ENCODE measurements at places on chromosomes 6 and 20.

- DNase-seq: no peak
These were observed at the start of gene FNDC1 for GRCh38 chr6:159169193-159169555. Gene FNDC1 (plus strand): TSS chr6:159169400. CDS start chr6:159169597, 197 bp downstream.

DNA sequence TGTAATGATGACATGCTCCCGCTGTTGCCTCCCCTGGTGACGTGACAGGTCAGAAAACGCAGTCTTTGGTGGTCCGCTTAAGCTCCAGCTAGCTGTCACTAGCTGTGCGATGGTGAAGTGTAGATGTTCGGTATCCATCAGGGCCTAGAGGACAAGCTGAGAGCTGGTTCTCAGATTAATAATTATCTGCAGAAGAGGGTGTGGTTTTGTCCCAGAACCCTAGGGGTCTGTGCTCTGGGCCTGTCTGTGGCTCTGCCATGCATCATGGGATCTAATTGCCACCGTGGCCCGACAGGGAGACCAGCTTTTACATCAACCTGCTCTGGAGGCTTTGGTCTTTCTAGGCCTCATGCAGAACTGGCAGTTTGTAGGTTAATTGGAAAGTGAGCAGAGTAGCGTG, 34.1 kb downstream of the ERMARD start:
- no peak for DNase-seq

DNA sequence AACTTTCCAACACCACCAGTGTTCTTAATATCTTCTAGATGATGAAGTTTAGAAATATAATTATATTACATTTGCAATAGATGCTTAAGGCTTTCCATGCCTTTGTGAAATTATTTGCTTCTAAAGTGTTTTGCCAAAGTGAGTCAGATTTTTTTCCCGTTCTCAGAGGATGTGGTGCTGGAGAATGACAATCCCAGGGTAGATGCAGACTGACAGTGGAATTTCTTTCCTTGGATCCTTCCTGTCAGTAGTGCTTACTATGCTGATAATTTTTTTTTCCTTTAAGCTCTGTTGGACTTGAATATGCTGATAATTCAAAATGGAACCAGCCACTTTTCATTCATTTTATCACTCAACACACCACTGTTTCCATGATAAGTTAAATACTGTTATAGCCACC, 59.9 kb upstream of the SOX4 start:
- no peak for DNase-seq

DNA sequence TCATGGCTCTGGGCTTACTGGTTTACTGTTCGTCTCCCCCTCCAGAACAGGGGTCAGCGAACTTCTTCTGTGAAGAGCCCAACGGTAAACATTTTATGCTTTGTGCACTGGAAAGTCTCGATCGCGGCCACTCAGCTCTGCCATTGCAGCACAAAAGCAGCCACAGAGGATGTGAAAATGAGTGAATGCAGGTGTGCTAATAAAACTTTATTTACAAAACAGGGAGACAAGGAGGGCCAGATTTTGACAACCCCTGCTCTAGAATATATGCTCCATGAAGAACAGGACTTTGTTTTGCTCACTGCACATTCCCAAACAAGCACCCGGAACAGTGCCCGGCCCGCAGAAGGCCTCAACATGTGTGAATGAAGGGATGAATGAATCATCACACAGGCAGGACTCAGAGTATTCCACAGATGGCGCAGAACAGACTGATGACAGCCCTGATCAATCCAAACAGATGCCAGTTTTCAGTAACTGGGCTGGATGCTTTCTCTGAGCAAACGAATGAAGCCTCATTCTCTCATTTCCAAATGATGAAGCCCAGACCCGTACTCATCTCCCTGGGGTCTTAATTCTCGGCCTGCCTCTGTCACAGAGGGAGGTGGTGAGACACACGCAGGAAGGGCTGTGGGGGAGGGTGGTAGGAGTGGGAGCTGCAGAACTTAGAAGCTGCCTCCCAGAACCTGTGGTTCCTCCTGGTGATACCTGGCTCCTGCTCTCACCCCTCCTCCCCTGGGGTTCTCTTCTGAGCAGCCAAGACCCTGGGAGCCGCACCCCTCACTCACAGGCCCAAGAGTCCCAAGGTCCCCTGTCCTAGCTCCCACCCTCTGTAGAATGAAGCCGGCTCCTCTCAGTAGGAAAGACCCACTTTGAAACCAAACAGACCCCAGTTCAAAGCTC, 196.4 kb downstream of the PREX1 start:
- DNase-seq: no peak

DNA sequence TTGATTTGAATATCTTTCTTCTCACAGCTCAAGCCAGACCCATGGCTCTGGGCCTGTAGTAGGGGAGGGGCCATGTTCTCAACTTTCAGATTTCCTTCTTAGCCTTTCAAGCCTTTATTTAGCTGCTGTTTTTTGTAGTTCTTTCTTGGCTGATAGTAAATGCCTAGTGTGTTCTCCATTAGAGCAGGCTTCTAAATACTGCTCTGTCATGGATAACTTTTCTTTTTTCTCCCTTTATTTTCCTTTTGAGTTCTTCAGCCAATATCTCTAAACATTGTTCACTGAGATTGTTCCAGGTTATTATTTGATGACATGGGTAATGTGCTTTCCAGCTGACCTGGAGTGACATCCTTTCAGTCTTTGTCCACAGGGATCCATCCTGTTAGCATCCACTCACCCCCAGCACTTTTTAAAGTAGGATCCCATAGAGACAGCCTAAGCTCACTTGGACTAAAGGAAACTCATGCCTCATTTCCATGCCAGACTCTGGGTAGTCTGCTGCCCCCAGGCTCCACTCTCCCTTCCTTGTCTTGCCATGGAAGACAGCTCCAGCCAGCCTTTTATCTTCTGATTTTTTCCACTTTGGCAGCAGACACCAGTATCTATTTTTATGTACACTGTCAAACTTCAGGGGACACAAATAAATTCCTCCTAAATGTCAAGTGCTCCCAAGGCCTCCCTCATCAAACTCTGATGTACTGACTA, 645.6 kb downstream of the RNF144B start:
- DNase-seq: no peak

- DNase-seq: peak; percentile 37
These were observed at the start of gene DLL1 for GRCh38 chr6:170290296-170291128. Gene DLL1 (minus strand): TSS chr6:170291078. CDS start chr6:170290139, 939 bp downstream.

GRCh38 chr20:54103067-54103761, 32.8 kb upstream of the BCAS1 start:
- peak; percentile 15 for DNase-seq

GRCh38 chr20:50245498-50246366, 55.1 kb downstream of the CEBPB start:
- DNase-seq: no peak

GRCh38 chr20:45124365-45124764, at the start of gene WFDC12:
Gene WFDC12 (minus strand): TSS chr20:45124465. CDS start chr20:45124447, 18 bp downstream.
- no peak for DNase-seq

- no peak for DNase-seq
These were observed 38.7 kb downstream of the CDKAL1 start for GRCh38 chr6:20572940-20573339.

DNA sequence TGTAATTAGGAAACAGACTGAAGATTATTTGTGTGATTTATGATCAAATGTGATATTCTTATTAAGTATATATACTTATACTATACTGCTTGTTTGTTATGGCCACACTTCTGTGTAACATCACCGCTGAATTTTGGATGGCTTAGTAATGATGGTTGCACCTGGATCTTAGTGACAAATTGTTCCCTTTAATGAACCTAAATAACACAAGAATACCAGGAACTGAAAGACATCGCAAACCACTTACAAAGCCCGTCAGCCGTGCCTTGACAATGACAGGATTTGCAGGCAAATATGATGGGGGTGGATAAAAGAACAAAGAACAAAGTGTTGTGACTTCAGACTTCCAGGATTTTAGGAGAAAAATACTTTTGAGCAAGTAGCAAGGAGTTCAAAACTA, 67.1 kb downstream of the LAMP5 start:
- no peak for DNase-seq

GRCh38 chr6:108337721-108338120, 42.9 kb downstream of the AFG1L start:
- no peak for DNase-seq

GRCh38 chr6:35787266-35788218, 6.7 kb downstream of the CLPSL1 start:
- DNase-seq: no peak

DNA sequence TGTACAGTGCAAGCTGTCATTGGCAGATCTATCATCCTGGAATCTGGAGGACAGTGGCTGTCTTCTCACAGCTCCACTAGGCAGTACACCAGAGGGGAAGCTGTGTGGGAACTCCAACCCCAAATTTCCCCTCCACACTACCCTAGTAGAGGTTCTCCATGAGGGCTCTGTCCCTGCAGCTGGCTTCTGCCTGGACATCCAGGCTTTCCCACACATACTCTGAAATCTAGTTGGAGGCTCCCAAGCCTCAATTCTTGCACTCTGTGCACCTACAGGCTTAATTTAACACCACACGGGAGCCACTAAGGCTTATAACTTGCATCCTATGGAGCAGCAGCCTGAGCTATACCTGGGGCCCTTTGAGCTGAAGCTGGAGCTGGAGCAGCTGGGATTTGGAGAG, 43.0 kb upstream of the TRIM39 start:
- no peak for DNase-seq

DNA sequence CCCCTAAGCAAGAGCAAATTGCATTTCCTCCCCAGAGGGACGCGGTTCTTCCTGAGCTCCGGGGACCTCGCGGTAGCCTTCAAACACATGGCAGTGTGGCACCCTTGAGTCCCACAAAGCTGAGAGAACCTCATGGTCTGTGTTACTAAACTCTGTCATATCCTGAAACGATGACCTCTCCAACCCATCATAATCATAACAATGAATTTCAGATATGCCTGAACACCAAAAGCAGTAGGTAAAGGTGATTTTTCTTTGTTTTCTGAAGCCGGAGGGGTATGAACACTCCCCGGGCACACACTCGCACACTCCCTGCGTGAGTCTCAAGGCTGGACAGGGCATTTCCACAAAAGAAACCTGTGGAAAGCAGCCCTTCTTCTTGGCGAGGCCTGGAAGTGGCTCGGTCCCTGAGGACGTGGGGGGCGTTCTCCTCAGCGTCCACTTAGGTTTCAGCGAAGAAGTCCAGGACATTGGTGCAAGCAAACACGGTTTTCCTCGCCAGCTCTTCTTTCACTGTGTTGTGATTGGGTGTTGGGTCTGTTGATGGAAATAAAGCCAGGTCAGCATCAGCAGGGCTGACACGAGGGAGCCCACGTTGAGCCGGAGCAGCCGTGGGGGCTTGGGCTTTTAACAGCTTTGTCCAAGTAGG, 183.4 kb downstream of the ERMARD start:
- DNase-seq: no peak

GRCh38 chr6:156916130-156916801, 139.1 kb downstream of the ARID1B start:
- no peak for DNase-seq

- DNase-seq: no peak
These were observed 59.5 kb downstream of the UTRN start for GRCh38 chr6:144344646-144345045.

DNA sequence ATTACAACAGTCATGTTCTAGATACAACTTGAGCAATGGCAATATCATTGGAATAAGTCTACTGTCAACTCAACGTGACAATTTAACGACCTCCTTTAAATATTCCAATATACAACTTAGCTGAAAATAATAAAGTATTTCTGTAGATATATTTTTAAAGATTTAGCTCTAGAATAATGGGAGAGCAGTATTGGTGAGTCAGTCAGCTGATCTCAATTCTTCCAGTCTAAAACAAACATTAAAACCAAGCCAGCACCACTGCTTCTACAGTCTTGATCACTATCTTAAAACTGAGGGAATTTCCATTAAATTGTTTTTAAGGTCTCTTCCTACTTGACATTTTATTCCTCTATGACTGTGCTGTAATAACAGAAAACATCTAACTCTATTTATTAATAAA, 38.2 kb downstream of the NOL7 start:
- no peak for DNase-seq

- DNase-seq: no peak
These were observed 331.8 kb downstream of the HACE1 start for GRCh38 chr6:104527761-104528415.

DNA sequence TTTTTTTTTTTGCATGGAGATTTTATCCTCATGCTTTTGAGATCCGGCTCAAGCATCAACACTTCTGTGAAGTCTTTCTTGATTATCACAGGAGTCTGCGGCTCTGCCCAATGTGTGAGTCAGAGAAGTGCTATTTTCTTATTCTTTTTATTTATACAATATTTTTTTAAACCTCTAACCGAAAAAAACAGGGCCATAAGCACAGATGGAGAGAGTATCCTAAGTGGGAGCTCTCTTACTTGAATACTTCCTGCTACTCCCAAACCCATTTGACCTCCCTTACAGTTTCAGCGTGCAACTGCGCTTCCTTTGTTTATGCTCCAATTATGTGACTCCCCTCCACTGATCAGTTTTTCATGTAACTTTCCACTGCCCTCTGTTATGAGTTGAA, 8.7 kb upstream of the ATXN1 start:
- DNase-seq: no peak

DNA sequence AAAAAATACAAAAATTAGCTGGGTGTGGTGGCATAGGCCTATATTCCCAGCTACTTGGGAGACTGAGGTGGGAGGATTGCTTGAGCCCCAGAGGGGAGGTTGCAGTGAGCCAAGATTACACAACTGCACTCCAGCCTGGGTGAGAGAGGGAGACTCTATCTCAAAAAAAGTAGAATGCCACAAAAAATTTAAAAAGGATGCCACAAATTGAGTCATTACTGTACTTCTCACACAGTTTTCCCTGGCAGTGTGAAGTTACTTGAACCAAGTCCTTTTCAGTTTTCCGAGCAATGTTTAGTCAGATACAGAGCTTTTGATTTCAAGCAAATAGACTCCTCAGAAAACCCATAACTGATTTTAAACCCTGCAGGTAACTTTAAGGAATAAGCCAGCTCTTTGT, 53.3 kb downstream of the TNFRSF21 start:
- DNase-seq: no peak

DNA sequence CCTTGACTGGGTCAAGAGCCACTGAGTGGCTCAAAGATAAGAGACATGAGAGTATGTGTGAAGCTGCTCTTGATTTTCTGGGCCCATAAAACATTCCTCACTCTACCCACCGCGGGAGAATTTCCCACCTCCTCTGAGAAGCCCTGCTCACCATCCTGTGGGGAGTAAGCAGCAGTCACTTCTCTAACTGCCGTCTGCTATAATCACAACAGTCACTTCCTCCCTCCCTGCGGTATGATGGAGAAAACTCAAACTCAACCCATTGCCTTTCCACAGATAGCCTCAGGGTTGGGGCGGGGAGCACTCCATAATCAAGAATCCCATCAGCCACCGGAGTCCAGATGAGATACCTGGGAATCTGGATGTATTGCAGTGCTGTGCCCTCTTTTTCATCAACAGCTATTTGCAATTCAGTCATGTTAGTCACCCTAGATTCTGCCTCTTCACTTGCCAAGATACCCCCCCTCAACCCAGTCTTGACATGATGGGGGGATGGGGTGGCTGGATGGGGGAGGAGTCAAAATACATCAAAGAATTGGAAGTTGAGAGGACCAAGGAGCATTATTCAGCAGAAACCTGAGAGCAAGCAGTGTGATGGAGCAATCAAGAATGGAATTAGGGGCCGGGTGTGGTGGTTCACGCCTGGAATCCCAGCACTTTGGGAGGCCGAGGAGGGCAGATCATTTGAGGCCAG, 5.1 kb downstream of the MOCS1 start:
- DNase-seq: no peak
